ENCODE measurements at places on chromosomes 5 and 9. TPM values are rescaled to one million over a fixed set of nuclear protein-coding genes. Genes with fewer than 3 reads are reported as not detected.

SETX gene
- 83.6 TPM for total RNA-seq

S1PR3 gene
- total RNA-seq, result 27.7 TPM

HACD4 gene
- total RNA-seq, result 3.3 TPM

RGS7BP gene
- 0.29 TPM for total RNA-seq

PPP2R2B gene
- 0.33 TPM for total RNA-seq

OMD gene
- total RNA-seq, result 30.0 TPM

TNFSF15 gene
- 0.66 TPM for total RNA-seq

TMOD1 gene
- total RNA-seq, result 15.4 TPM

C5orf52 gene
- total RNA-seq, result not detected

WNT8A gene
- not detected for total RNA-seq

IL13 gene
- not detected for total RNA-seq

SPINK13 gene
- total RNA-seq, result not detected

DOCK8 gene
- 18.4 TPM for total RNA-seq

CAMK2A gene
- under 0.01 TPM for total RNA-seq

PROB1 gene
- total RNA-seq, result 0.73 TPM

CCDC180 gene
- 10.6 TPM for total RNA-seq

IL5 gene
- total RNA-seq, result not detected

MORN5 gene
- not detected for total RNA-seq

ADAMTS6 gene
- total RNA-seq, result 3.9 TPM

NR3C1 gene
- total RNA-seq, result 69.7 TPM

SLC46A2 gene
- not detected for total RNA-seq

IFNA2 gene
- total RNA-seq, result not detected

LRRC14B gene
- 0.44 TPM for total RNA-seq

DCAF10 gene
- total RNA-seq, result 29.8 TPM
